ENCODE measurements at places on chromosomes 11 and 22.

DNA sequence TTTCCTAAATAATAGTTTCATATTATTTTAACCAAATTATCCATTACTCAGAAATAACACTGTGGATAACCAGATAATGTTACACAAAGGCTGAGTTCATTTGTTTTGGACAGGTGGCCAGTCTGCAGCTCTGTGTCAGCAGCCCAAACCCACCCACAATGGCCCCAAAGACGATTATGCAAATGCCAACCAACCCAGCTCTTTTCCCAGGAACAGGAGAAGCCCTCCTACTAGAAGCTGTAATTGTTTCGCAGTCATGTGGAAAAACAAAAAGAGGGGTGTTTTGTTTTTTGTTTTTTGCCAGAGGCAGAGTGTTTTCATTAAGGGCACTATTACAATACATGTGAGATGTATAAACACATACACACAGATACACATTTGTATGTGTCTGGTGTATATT lies 102.1 kb downstream of the FCHSD2 start:
- H3K27ac ChIP-seq: no peak overlapping the region
- H3K4me3 ChIP-seq: no peak overlapping the region
- H3K4me1 ChIP-seq: no peaks in the 10 kb centered on the region
- H3K36me3 ChIP-seq: peaks cover 4% of the 10 kb centered on the region
- no peak for DNase-seq

GRCh38 chr11:2943711-2944118 lies 14.5 kb upstream of the PHLDA2 start:
- H3K36me3 ChIP-seq: peaks cover 45% of the 10 kb centered on the region
- H3K4me1 ChIP-seq: peaks cover 23% of the 10 kb centered on the region
- H3K27me3 ChIP-seq: no peaks in the 10 kb centered on the region

- H3K4me1 ChIP-seq: no peaks in the 10 kb centered on the region
- H3K27ac ChIP-seq: no peak overlapping the region
- no peaks in the 10 kb centered on the region for H3K27me3 ChIP-seq
- H3K36me3 ChIP-seq: no peaks in the 10 kb centered on the region
Observed at GRCh38 chr11:109275931-109276330, 146.1 kb upstream of the C11orf87 start.

- no peaks in the 10 kb centered on the region for H3K36me3 ChIP-seq
- H3K27ac ChIP-seq: no peak overlapping the region
- H3K4me3 ChIP-seq: no peak overlapping the region
- no peak for DNase-seq
Observed at GRCh38 chr11:121870206-121871045, 245.6 kb downstream of the BLID start.

DNA sequence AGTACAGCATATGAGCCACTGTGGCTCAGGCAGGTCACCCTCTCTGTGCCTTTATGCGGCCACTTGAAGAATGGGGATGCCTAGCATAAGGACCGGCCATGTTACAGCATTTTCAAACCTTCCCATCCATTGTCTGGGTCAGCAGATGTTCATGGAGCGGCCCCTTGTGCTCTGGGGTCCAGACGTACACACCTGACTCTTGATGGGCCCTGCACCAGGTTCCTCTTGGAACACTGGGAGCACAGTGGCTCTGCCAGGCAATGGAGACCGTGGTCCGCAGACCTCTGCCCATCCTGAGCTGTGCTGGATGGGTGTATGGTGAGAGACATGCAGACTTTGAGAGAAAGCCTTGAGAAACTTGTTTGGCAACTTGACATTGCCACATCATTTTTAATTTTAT lies 9.8 kb downstream of the PRDM11 start:
- peak overlapping the region; percentile 77 for H3K27ac ChIP-seq
- no peaks in the 10 kb centered on the region for H3K36me3 ChIP-seq
- no peak overlapping the region for H3K4me3 ChIP-seq
- H3K27me3 ChIP-seq: no peaks in the 10 kb centered on the region

DNA sequence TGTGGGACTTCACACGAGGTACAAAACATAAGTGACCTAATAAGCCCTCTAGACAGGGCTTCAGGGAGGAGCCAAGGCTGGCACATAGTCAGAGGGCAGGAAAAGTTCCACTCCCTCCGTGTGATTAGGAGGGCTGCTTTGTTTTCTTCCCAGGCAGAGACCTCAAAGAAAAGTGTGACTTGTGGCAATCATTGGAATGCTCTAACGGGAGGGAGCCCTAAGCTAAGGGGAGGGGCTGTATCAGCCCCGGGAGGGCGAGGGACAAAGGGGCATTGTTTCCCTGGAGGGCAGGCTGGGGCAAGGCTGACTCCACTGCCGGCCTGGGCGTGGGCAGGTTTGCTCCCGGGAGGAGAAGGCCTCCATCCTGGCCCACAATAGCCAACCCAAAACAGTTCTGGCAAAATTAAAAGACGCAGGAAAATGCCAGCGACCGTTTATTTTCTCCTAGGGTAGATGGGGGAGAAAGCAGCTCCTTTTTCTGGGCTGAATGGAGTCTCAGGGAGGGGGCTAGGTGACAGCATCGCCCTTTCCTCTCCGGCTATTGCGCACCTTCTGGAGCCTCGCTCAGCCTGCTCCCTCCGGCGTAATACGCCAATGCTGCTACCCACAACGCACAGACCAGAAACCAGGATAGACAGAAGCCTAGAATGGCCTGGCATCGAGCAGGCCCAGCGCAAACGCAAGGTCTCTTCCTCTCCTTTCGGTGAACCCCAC lies 60.2 kb downstream of the ENDOD1 start:
- no peaks in the 10 kb centered on the region for H3K36me3 ChIP-seq
- H3K4me3 ChIP-seq: peak overlapping the region; percentile 56

- no peaks in the 10 kb centered on the region for H3K27me3 ChIP-seq
- no peak overlapping the region for H3K4me3 ChIP-seq
- no peaks in the 10 kb centered on the region for H3K4me1 ChIP-seq
- no peak overlapping the region for H3K27ac ChIP-seq
Observed at GRCh38 chr11:134850566-134850965, 438.5 kb upstream of the B3GAT1 start.

- no peaks in the 10 kb centered on the region for H3K27me3 ChIP-seq
- no peak for DNase-seq
- peaks cover 13% of the 10 kb centered on the region for H3K36me3 ChIP-seq
Observed at GRCh38 chr22:31223786-31224191, 11.7 kb downstream of the LIMK2 start.

- H3K4me1 ChIP-seq: no peaks in the 10 kb centered on the region
- H3K27me3 ChIP-seq: no peaks in the 10 kb centered on the region
- H3K27ac ChIP-seq: no peak overlapping the region
- H3K36me3 ChIP-seq: no peaks in the 10 kb centered on the region
- DNase-seq: no peak
- H3K4me3 ChIP-seq: no peak overlapping the region
Observed at GRCh38 chr11:80569832-80570231, 1129.0 kb upstream of the TENM4 start.

- no peaks in the 10 kb centered on the region for H3K27me3 ChIP-seq
- H3K36me3 ChIP-seq: no peaks in the 10 kb centered on the region
Observed at GRCh38 chr22:37358917-37359316, 68.4 kb downstream of the ELFN2 start.

GRCh38 chr22:37127350-37127878 lies 17.9 kb upstream of the TMPRSS6 start:
- H3K36me3 ChIP-seq: no peaks in the 10 kb centered on the region
- H3K4me1 ChIP-seq: no peaks in the 10 kb centered on the region
- H3K27me3 ChIP-seq: no peaks in the 10 kb centered on the region
- no peak overlapping the region for H3K4me3 ChIP-seq
- DNase-seq: no peak
- no peak overlapping the region for H3K27ac ChIP-seq

DNA sequence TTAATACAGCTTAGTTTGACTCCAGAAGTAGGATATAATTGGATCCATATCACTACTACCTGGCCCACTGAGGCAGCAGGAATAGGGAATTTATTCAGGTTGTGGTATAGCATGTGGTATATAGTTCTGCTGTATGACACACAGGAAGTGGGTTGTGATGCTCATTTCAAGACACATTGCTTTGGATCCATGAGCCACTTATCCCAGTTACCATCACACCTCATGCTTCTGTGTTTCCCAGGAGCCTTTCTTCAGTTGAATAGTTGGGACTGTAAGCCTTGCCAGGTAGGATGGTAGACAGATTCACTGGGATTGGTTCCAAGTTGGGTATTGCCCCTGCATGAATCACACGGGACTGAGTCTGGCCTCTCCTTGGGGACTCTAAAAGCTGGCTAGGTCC lies 9.9 kb upstream of the SLC37A2 start:
- H3K27ac ChIP-seq: no peak overlapping the region
- no peak for DNase-seq
- no peaks in the 10 kb centered on the region for H3K27me3 ChIP-seq
- no peaks in the 10 kb centered on the region for H3K36me3 ChIP-seq
- H3K4me1 ChIP-seq: peaks cover 15% of the 10 kb centered on the region

DNA sequence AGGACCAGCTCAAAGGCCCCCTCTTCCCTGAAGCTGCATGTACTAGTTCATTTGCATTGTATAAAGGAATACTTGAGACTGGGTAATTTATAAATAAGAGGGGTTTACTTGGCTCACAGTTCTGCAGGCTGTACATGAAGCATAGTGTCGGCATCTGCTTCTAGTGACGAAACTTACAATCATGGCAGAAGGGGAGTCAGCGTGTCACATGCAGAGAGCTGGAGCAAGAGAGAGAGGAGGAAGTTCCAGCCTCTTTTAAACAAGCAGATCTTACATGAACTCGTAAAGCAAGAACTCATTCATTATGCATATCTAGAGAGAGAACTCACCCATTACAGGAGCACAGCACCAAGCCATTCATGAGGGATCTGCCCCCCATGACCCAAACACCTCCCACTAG lies 7.1 kb upstream of the HMGXB4 start:
- H3K27me3 ChIP-seq: no peaks in the 10 kb centered on the region
- no peaks in the 10 kb centered on the region for H3K4me1 ChIP-seq

- no peak for DNase-seq
- H3K4me3 ChIP-seq: no peak overlapping the region
- H3K4me1 ChIP-seq: no peaks in the 10 kb centered on the region
- H3K27me3 ChIP-seq: no peaks in the 10 kb centered on the region
- no peaks in the 10 kb centered on the region for H3K36me3 ChIP-seq
- no peak overlapping the region for H3K27ac ChIP-seq
Observed at GRCh38 chr11:110410651-110411050, 19.1 kb upstream of the FDX1 start.

GRCh38 chr22:39348909-39349505 lies 784 bp upstream of the SYNGR1 start:
- H3K4me3 ChIP-seq: peak overlapping the region; percentile 54
- H3K4me1 ChIP-seq: peaks cover 8% of the 10 kb centered on the region
- peaks cover 2% of the 10 kb centered on the region for H3K27me3 ChIP-seq
- no peak overlapping the region for H3K27ac ChIP-seq
- DNase-seq: peak; percentile 29

DNA sequence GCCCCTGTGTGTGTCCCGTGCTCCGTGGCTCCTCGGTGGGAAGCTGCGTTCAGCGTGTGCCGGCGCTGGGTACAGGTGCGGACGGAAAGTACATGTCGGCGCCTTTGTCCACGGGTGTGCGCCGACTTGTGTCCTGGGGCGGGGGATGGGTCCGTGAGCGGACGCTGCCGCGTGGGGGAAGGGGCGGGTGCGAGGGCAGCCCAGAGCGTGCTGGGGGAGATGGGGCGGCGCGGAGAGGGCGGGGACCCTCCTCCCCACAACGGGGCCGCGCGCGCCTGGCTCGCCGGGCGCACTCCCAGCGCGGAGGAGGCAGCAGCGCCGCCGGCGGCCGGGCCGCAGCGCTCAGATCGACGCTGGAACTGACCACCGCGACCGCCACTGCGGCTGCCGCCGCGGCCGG lies 33.6 kb upstream of the RELT start:
- no peak overlapping the region for H3K27ac ChIP-seq
- H3K36me3 ChIP-seq: peaks cover 20% of the 10 kb centered on the region
- no peaks in the 10 kb centered on the region for H3K27me3 ChIP-seq
- H3K4me3 ChIP-seq: peak overlapping the region; percentile 21

DNA sequence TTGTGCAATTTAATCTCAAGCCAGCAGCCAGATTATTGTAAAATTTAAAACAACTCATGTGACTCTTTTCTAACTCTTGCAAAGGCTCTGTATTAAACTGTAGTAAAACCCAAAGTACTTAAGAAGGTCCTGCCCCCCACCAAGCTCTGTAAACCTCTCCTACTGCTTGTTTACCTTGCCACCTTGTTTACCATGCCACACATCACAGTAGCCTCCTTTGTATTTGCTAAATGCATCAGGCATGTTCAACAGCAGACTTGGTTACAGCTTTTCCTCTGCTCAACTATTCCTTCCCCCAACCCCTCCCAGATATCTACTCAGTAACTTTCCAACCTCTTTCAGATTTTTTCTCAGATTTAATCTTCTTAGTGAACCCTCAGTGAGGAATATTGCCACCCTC lies 861.6 kb downstream of the METTL15 start:
- no peaks in the 10 kb centered on the region for H3K4me1 ChIP-seq
- H3K27me3 ChIP-seq: no peaks in the 10 kb centered on the region
- no peak for DNase-seq

GRCh38 chr22:37663521-37664140 lies 5.1 kb downstream of the PDXP start:
- H3K4me3 ChIP-seq: no peak overlapping the region
- no peaks in the 10 kb centered on the region for H3K27me3 ChIP-seq
- peak overlapping the region; percentile 19 for H3K27ac ChIP-seq
- H3K36me3 ChIP-seq: peaks cover 34% of the 10 kb centered on the region
- no peak for DNase-seq

DNA sequence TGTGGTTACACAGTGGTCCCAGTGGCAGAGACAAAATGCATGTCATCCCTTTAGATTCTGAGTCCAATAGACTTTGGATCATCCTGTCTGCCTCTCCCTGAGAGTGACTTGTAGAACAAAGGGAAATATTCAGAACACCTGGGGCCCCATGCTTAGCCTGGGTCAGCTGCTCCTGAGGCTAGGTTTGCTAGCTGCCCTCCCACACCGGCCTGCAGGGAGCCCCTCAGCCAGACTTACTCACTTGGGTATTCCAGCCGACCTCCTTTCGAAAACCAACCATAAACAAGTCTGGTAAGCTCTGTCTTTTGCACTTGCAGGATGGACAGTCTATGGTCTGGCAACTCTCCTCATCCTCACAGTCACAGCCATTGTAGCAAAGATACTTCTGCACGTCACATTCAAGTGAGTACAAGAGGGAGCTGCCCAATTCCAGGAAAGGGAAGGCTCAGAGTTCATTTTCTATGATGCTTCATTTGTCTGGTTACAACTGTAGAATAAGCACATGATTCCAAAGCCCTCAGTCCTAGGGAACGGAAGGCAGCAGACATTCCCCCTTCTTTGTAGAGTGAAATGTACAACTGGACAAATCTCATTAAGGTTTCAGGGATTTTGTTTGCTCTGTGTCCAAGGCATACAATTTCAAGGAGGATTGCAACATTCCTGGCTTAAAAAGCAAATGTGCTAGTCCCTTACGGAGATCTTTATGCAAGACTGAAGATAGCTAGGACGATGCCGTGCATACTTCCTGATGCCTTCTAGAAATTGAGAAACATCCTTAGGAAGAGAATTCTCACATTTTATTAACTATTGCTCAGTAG lies 65.5 kb upstream of the EMID1 start:
- H3K27me3 ChIP-seq: no peaks in the 10 kb centered on the region
- peaks cover 80% of the 10 kb centered on the region for H3K36me3 ChIP-seq
- no peak overlapping the region for H3K4me3 ChIP-seq
- DNase-seq: no peak
